ENCODE measurements at places on chromosomes 6 and 20.
A peak's percentile ranks its signal among the peaks of the same experiment; 100 is the strongest.

- DNase-seq, result peak; percentile 54
Measured at GRCh38 chr6:147941143-147941542, 401.5 kb upstream of the SASH1 start.

DNA sequence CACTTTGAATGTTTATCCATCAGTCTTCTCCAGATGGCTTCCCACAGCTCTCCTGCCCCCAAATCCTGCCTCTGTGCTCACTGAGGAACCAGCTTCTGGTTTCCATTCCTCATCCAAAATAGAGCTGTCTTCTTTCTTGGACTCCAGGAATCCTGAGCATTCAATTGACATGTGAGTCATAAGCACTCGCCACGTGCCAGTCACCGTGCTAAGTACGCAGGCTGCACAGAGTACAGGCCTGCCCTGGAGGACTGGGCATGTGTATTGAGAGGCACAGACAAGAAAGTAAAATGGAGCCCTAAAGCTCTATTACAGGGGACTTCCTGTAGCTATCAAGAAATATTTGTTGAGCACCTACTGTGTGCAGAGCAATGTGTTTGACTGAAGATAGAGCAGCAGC is 39.7 kb upstream of the LRFN2 start:
- no peak for DNase-seq

GRCh38 chr20:34375977-34376430 is 12.9 kb downstream of the ITCH start:
- DNase-seq, result no peak

- peak; percentile 86 for DNase-seq
Measured at GRCh38 chr6:16752206-16752866, 8.9 kb downstream of the ATXN1 start.

DNA sequence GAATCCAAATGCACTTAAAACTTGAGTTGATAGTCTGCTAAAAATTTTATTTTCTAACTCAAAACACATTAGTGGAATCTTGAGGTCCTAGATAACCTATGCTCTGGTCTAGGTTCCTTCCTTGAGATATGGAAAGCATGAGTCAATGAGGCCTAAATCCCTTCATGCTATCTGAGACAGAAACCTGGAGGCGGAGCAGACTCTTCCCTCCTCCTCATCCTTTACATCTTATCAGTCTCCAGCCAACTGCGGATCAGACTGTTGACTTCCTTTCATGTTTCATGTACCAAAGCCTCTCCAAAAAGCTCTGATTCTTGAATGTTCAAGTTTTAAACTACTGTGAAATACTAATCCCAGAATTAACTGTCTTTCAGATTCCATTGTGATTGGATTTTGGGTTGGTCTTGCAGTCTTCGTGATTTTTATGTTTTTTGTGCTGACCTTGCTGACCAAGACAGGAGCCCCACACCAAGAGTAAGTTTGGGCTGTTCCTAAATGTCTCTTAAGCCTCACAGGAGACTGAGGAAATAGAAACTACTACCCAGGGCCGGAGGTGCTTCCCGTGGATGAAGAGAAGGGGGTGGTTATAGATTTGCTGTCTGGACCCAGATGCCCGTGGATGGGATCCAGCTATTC is 29.1 kb downstream of the MRAP2 start:
- no peak for DNase-seq

GRCh38 chr6:148887181-148887580 is 140.4 kb downstream of the UST start:
- DNase-seq, result no peak

DNA sequence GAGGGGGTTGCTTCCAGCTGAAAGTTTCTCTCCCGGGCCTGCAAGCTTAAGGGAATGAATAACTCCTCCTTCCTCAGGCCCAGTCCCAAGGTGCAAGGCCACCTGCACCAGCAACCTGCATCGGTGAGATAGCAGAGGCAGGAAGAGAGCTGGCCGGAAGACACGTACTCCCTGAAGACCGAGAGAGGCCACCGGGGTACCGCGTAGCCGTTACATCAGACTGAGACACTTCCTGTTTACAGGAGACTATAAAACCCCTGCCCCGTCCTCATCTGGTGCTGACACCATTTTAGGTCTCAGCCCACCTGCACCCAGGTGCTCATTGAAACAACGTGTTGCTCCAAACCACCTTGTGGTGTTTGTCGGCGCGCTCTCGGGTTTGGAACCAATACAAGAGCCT is 60.5 kb upstream of the PRND start:
- no peak for DNase-seq

DNA sequence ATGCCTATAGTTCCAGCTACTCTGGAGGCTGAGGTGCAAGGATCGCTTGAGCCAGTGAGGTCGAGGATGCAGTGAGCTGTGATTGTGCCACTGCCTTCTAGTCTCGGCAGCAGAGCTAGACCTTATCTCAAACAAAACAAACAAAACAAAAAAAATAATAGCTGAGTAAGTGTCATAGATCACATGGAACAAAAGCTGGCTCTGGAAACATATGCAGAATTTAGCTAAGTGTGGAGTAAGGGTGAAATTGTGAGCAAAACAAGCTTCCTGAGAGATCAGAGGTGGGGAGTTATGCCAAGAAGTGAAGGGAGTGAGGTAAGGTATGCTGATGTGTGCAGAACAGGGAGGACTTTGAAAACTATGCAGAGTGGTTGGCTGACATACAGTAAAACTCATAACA is 18.7 kb downstream of the SGK1 start:
- DNase-seq, result peak; percentile 81

- no peak for DNase-seq
Measured at GRCh38 chr20:37285664-37286374, 3.6 kb upstream of the MANBAL start.

- peak; percentile 68 for DNase-seq
Measured at GRCh38 chr6:87714093-87714842, 12.2 kb upstream of the AKIRIN2 start.

- no peak for DNase-seq
Measured at GRCh38 chr6:100035873-100036653, 42.0 kb upstream of the MCHR2 start.

GRCh38 chr6:148501178-148501590 is 158.5 kb downstream of the SASH1 start:
- DNase-seq, result peak; percentile 100

GRCh38 chr6:34390531-34391472 is 1.7 kb downstream of the NUDT3 start:
- DNase-seq, result peak; percentile 98

GRCh38 chr20:1015181-1015580 is 13.1 kb upstream of the RSPO4 start:
- no peak for DNase-seq

DNA sequence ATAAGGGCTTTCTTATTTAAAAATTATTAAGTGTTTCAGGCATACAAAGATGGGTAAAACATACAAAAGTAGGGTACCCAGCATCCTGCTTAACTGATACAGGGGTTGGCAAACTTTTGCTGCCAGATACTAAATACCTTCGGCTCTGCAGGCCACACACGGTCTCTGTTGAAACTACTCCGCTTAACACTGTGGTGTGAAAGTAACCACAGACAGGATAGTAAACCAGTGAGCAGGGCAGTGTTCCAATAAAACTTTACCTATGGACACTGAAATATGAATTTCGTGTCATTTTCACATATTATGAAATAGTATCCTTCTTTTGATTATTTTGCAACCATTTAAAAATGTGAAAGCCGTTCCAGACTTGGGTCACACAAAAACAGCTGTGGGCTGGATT is 92.4 kb downstream of the EYA2 start:
- DNase-seq, result no peak

DNA sequence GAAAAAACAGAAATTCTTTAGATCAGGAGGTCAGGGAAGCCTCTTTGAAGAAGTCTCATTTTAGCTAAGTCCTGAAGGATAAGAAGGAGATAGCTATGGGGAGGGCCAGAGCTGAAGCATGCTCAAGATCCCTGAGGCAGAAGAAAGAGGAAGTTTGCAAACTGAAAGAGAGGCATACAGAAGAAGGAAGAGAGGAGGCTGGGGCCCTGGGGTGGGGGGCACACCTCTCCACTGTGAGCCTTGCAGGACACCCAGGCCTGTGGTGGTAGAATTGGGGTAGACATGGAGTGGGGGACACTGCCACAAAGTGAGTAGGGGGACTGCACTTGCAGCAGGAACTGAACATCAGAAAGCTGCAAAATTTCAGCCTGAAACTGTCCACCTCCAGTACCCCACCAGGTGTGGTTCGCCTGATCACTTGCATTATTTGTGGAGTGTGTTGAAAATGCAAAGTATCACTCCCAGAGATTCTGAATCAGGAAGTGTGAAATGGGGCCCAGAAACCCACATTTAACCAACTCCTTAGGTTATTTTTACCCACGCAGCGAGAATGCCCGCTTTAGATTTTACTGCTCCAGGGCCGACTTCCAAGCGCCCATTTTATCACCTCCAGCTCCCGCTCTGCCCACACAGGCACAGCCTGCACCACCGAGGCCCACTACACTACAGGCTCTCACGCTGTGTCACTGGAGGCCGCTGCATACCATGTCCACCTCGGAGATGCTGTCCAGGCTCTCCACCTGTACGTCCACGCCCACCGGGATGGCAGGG is 44.0 kb downstream of the GABRR2 start:
- no peak for DNase-seq

GRCh38 chr6:123402052-123402451 is 234.7 kb downstream of the TRDN start:
- no peak for DNase-seq

GRCh38 chr20:62712606-62713005 is 4.0 kb downstream of the NTSR1 start:
- DNase-seq, result no peak

- no peak for DNase-seq
Measured at GRCh38 chr6:133418108-133418507, 177.0 kb downstream of the EYA4 start.

GRCh38 chr20:63212393-63212730 is 3.6 kb downstream of the YTHDF1 start:
- DNase-seq, result no peak

DNA sequence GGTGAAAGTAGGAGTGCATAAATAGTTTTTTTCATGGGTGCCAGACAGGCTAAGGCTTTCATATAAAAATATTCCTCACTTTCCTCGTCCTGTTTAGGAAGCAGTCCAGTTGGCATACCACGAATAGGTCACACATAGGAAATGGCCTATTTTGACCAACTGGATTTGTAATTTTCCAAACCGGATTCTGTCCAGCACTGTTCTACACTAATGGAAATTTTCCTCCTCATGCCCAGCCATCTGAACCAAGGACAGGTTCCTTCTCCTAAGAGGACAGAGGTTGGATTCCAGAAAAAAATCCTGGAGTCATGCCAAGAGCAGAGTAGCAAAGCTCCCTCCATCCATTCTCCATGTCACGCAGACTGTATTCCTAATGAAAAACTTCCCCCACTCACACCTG is 43.1 kb downstream of the PANK2 start:
- DNase-seq, result no peak

DNA sequence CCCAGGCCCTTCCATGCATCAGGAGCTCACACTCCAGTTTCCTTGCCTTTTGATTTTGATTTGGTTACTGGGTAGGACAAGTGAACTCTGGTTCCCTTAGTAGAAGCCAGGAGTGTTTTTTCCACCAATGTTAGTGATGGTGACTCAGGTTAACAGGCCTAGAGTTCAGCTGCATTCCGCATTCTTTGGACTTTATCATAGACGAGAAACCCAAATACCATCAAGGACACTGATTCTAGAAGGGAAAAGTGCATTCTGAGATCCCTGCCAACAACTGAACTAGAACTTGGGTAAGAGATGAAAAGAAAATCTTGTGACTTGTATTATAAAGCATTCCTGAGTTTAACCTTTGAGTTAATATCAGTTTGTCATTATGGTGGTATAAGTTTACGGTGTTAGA is 8.9 kb downstream of the GSS start:
- no peak for DNase-seq
